ENCODE measurements at places on chromosomes 4 and X. TPM values are rescaled to one million over a fixed set of nuclear protein-coding genes. Genes with fewer than 3 reads are reported as not detected.
A peak's percentile ranks its signal among the peaks of the same experiment; 100 is the strongest.

Gene CYSLTR1
- polyA plus RNA-seq, result 16.9 TPM

Gene ARHGEF9
- 4.7 TPM for polyA plus RNA-seq

DNA sequence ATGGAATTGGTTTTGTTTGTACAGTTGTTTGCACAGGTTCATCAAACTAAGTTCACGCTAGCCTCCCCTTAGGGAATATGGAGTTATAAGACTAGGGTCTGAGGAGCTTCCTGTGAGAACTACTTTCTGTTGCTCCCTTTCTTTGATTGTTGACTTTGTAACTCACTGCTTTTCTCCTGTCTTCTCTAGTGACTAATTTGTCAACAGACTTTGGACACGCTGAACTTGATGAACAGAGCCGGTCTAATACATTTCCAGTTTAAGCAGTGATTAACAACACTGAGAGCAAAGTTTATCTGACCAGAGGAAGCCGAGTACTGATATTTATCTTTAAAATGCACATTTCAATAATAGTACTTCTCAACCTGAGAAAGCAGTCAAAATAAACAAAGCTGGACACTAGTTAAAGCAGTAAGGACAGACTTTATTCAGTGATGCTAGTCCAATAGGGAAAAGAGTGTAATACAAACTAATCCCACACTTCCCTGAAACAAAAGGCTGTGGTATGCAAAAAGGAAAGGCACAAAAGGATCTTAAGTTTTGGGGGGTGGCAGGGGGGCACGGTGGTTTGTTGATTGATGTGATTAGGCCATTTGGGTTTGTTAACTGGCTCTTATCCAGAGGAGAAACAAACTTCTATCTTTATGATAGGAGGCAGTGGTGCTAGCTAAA lies 2.7 kb upstream of the NUDT9 start:
- DNase-seq, result no peak

GRCh38 chrX:72238721-72239475 lies at the start of gene ERCC6L:
Gene ERCC6L, minus strand, starts transcription at chrX:72239027. Its CDS starts 116 bp downstream, at chrX:72238911.
- peak; percentile 84 for DNase-seq

DNA sequence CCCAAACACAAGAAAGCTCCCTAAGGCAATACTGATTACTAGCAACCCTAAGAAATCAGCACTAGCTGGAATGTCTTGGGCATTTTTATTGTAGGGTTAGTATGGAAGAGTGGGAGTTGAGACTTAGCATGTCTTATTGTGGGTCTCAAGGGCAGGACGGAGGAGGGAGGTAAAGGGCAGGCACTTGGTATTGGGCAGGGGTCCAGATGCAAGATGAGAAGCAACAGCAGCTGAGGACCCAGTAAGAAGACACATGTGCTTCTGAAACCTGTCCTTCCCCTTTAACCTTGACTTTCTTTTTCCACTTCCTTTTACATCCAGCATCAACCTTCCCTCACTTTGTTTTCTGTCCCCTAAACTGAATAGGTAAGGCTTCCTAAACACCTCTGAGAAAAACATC lies 37.4 kb downstream of the LARP7 start:
- no peak for DNase-seq

GRCh38 chr4:121100093-121100775 lies 27.9 kb upstream of the NDNF start:
- no peak for DNase-seq

GRCh38 chrX:3712051-3712869 lies 1.2 kb downstream of the PRKX start:
- no peak for DNase-seq

DNA sequence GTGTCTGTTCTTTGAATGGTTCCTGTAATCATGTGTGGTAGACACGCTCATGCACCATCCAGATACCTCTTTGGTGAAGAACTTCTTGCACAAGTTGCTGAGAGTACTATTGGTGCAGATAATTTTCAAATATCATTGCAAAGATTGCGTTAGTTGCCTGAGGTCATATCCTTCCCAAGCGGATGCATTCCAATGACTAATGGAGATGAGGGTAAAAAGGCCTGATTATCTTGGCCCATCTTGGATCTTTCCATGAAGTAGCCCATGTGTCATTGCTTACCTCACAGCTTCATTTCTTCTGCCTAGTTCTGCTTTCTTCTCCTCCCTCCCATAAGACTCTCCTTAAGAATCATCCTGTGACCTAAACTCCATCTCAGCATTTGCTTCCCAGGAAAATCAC lies 384.9 kb upstream of the CNKSR2 start:
- no peak for DNase-seq

DNA sequence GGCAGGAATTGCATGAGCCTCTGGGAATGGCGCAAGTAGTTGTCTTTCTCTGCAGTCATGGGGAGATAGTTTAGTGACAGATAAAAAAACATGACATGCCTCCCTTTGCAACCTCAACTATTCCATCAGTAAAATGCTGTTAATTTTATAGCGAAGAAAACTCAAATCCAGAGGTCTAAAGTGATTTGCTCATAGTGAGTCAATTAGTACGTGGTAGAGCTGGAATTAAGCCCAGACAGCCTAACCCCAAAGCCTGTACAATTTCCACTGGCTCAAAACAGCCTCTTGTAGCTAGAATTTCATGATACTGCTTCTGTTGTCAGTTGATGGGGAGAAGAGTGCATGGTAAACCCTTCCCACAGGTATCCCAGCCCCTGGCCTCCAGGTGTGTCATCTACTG lies 81.3 kb upstream of the TRPC5 start:
- DNase-seq, result no peak

GRCh38 chrX:69173906-69174305 lies 8.7 kb upstream of the PJA1 start:
- no peak for DNase-seq

- no peak for DNase-seq
Observed at GRCh38 chr4:56062106-56062505, 113.4 kb downstream of the CEP135 start.

DNA sequence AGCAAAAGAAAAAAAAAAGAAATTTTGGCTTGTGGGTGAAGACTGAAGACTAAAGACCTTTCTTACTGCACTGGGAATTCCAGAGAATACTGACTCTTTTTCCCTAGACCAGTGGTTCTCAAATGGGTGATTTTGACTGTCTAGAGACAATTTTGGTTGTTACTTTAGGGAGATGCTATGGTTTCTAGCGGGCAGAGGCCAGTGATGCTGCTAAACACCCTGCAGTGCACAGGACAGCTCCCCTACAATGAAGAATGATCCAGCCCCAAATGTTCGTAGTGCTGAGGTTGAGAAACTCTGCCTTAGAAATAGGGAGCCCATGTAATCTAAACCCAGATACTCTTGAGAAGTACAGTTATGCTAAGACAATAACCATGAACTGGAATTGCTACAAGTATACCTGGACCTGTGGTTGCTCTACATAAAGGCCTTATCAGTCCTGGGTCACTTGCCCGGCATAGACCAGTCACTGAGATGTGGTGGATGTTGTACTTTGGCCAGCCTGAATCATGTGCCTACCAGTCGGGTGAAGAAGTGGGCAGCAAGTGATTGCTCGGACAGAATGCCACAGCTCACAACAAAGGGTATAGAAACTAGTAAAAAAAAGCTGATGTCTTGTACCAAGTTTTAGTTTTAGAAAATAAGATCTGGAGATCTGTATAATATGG lies 16.0 kb downstream of the ARHGAP10 start:
- no peak for DNase-seq

DNA sequence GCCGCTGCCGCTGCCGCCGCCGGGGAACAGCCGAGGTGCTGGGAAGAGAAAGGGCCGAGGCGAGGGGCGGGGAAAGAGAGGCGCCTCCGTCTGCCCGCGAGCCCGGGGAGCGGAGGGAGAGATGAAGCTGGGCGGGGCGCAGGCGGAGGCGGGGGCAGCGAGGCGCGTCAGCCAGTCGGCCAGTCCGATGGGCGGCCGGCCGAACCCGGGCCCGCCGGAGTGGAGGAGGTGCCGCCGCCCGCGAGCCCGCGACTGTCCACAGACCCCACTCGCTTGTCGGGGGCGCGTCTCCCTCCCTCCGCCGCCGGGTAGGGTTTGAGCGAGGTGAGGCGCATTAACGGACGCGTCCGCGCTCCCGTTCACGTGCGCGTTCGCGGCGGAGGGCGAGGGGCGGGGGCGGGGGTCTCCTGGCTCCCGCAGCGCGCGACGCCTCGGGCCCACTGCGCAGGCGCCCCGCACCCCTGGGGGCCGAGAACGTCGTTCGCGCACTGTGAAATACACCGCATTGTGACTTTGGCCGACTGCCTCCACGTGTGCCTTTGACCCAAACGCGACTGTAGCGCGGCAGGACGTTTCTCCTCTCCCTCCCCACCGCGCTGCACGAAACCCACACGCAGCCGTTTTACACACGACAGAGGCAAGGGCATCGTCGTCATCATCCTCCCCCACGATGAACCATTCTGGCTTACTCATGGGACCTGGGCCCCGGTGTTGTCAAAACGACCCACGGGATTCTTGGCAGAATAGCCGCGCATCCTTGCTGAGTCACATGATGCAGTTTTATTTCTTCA lies at the start of gene NUDT11:
Gene NUDT11, minus strand, starts transcription at position 92 of the 791 bp plus-strand sequence. CDS start 148 bp downstream, outside the sequence.
- DNase-seq, result peak; percentile 16

DNA sequence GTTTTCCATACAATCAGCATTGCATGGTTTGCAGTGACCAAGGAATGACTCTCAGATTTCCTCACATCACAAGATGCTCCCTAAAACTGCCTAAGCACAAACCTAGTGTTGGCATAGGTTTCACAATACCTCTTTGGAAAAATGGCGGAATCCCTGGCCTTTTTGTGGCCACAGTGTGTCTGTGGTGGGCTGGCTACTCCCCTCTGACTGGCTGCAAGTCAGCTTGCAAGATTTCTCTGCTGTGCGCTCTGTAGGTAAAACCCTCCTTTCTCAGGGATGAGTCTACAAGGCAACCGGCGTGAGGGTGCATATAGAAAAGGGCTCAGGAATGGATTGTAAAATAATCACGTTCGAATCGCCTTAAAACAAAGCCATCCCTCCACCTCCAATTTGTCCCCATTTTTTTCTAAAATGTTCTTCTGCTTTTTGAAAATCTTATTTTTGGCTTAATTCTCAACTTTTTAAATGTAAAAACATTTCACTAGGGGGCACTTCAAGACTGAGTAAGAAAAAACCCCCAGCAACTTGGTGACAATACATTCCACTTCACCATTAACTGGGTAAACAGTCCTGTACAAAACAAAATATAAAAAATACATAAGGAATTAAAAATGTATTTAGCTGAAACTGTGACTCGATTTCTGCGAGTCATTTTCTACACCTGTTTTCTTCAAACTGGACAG lies 235.6 kb downstream of the STIM2 start:
- no peak for DNase-seq

DNA sequence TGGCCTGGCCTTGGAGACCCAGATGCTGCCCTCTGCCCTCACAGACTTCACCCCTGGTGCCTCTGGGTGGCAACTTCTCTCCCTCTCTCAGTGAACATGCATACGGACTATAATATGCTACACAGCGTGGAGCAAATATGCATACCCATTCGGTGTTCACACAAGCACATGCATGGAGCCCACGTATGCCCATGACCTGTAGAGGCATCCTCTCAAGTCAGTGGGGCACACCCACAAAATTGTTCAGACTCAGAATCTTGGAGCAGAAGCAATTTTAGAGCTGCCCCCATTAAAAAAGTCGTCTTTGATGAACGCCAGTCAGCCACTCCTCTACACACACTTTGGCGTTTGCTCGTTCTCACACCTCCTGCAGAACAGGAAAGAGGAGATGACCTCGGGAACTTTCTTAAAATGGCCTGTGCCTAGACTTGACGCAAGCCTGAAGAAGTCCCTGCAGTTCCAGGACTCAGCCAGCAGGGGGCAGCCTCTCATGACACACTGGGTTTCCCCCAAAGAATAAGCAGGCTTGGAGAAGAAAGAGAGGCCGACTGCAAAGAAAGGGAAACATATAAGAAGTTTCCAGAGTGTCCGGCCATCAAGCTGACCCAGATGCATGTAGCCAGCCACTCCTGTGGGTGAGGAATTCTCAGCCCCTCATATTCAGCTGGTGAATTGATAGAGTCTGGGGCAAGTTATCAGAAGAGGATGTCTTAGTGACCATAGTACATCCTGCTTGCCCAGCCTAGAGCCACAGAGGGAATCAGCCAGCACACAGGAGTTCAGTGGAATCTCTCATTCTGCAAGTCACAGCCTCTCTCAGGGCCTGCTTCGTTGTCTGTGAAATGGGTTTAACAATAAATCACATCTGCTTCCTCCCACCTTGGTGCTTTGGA lies 17.3 kb downstream of the APLN start:
- DNase-seq, result peak; percentile 64

DNA sequence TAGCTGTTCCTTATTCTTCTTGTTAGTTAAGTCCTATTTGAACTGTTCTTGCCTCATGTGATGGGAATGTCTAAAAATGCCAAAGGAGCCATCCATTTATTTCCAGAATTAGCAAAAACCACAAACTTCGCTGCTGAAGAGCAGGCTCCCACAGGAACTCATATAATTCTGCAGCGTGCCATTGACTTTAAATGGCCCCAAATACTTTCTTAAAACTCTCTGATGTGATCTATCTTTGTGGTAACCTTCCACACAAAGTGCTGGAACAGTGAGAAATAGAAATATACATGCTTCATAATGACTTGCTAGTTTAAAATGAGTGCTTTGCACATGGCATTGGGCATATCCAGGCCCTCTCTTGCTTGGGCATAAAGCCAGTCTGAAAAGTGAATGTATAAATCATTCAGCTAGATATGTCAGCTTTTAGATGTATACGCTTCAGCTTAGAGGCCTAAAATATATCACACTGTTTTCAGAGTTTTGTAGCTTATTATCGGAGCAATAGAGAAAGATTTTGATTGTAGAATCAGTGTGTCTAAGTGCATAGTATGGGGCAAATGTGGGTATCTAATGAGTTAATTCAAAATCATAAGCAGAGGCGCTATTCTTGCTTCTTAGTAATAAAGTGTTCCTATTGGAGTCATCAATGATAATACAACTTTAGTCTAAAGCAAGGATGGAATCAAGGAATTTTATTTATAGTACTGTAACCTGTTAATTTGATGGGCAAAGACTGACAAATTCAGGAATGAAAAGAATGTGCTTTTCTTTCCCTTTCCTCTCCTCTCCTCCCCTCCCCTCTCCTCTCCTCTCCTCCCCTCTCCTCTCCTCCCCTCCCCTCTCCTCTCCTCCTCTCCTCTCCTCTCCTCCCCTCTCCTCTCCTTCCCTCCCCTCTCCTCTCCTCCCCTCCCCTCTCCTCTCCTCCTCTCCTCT lies 392.2 kb upstream of the ZFP42 start:
- DNase-seq, result no peak

DNA sequence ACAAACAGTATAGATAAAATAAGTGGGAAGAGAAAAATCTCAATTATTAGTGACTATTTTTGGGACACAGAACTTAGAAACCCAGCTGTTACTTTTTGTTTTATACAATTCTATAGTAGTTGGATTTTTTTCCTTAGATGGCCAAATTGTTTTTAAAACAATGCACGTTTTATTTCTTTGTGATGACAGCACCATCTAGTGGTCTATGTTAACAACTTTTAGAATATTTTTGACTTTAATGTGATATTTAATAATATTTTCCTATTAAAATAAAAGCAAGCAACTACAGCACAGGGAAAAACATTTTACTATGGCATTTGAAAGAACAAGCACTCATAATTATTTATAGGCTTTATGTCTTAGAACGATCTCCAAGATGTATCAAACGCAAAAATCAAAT lies 5.6 kb upstream of the SMIM31 start:
- DNase-seq, result no peak

GRCh38 chr4:10623241-10623640 lies 61.3 kb downstream of the CLNK start:
- no peak for DNase-seq

Measured in CD4-positive, alpha-beta memory T cell (primary cell).